ENCODE measurements at places on chromosomes 7 and 10.

DNA sequence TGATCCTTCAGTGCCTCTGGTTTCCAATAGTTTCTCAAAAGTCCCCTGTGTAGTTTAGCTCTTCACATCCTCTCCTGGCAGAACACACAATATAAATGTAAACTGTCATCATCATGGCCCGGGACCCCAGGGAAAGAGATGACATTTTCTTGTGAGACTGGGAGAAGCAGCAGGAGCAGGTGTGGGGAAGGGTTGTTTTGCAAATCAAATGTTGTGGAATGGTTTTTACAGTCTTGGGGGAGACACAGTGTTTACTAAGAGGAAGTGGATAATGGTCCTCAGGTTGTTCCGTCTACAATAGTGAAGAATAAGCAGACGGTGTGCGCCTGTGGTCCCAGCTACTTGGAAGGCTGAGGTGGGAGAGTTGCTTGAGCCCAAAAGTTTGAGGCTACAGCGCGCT, 159.1 kb downstream of the SEC23IP start:
- no peak for DNase-seq

- DNase-seq: no peak
These were observed 484 bp upstream of the DLX5 start for GRCh38 chr7:97025130-97025499.

DNA sequence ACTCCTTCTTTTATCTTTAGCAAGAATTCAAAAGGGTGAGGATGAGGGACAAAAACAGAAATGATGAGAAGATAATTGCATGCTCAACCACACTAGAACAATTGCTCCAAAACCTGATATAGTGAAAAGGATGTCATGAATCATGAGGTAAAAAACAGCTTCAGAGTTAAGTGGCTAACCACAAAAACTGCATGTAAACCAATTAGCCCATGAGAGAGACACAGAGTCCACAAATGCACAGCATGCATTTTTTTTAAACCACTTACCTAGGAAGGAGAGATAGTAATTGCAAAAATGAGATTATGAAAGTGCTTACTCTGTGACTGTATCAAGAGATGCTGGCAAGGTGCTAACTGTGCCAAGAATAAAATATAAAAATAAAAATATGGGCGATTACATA, 132.9 kb downstream of the MBL2 start:
- no peak for DNase-seq

DNA sequence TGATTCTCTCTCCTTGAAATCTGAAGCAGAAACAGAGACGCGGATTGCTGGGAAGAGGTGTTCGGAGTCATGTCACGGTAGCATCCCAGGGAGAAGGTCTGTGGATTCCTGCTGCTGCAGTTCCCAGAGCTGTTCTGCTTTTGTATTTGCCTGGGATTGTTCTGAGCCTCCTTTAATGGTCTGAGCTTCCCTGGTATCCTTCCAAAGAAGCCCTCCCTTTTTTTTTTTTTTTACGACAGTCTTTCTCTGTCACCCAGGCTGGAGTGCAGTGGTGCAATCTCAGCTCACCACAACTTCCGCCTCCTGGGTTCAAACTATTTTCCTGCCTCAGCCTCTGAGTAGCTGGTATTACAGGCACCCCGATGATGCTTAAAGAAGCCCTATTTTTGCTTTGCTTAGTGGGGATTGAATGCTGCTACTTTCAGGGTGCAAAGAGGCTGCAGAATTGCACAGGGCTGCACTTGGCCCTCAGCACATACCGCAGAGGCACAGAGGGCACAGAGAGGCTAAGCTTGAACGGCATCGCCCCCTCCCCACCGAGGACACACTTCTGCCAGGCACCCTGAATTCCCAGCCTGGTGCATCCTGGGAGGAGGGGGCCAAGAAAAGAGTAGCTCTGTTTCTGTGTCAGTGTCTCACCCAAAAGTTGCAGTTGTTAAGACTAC, 208.6 kb upstream of the GALNT17 start:
- DNase-seq: no peak

GRCh38 chr7:112080441-112080840, 125.8 kb downstream of the DOCK4 start:
- peak; percentile 94 for DNase-seq

DNA sequence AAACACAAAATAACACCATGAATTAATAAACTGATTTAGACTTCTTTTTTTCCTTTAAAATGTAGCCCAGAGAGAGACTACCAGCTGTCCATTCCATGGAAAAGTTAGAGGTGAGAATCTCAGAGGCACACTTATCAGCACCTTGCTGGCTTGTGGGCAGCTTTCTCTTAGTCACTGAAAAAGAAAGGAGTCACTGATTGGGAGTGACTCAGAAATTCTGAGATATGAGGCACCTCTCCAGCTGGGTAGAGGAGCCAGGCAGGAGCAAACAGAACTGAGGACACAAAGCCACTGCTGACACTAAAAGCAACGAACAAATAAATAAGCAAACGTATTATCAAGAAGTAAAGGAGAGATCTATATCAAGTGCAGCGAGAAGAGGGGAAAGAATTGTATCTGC, 310.6 kb downstream of the PARD3 start:
- peak; percentile 26 for DNase-seq

DNA sequence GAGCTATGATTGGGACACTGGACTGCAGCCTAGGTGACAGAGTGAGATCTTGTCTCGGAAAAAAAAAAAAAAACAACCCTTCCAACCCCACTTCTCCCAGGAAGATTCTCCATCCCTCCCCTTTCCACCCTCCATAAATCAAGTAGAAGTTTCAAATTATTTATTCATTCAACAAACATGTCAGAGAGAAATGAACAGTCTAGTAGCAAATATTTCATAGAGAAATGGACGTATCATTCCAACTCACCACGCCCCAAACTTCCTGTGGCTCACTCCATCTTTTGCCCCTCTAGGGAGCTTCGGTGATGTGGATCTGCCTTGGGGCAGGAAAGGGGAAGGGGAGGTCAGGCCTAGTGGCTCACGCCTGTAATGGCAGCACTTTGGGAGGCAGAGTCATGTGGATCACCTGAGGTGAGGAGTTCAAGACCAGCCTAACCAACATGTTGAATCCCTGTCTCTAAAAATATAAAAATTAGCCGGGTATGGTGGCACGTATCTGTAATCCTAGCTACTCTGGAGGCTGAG, 638 bp upstream of the TRAPPC14 start:
- no peak for DNase-seq

DNA sequence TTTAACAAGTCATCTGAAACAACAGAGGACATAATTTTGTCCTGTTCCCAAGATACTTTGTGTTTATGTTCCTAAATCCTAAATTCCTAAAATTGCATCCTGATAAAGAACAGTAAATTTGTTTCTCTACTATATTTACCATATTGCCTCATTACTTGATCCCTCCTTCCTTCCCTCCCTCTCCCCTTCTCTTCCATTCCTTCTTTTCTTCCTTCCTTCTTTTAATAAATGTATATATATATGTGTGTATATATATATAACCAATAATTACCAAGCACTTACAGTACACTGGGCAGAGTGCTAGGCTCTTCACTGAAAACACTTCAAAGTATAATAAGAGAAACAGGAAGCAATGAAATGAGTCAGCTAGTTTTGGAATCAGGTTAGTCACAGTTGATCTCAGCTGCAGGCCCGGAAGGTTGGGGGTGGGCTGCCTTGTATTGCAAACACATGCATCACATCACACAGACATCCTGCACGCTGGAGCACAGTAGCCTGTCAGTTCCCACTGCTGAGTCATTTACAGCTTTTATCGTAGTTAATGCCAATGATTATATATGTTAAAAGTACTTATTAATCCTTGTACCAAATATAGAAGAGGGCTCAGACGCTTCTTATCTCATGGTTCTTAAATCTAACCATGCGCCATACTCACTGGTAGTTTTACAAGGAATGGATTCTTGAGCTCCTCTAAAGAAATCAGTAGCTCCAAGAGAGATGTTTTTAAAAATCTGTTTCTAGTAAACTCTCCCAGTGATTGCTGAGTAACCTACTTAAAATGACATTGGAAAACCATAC, 551.7 kb downstream of the GRM8 start:
- DNase-seq: peak; percentile 96

DNA sequence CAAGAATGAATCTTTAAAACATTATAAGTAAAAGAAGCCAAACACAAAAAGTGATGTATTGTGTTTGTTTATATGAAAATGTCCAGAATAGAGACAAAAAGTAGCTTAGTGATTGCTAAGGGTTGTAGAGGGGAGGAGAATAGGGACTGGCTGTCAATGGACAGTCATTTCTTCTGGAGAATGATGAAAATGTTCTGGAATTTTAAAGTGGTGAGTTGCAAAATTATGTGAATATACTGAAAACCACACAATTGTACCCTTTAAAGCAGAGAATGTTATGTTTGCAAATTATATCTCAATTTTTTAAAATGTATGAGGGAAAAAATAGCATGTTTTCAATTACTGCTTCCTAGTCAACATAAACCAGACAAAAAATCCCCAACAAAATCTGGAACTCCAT, 174.2 kb downstream of the KMT2E start:
- DNase-seq: peak; percentile 28

GRCh38 chr7:142319970-142320369, 62.1 kb upstream of the PRSS58 start:
- no peak for DNase-seq

GRCh38 chr10:31157123-31158010, 125.7 kb upstream of the ZNF438 start:
- DNase-seq: peak; percentile 83

DNA sequence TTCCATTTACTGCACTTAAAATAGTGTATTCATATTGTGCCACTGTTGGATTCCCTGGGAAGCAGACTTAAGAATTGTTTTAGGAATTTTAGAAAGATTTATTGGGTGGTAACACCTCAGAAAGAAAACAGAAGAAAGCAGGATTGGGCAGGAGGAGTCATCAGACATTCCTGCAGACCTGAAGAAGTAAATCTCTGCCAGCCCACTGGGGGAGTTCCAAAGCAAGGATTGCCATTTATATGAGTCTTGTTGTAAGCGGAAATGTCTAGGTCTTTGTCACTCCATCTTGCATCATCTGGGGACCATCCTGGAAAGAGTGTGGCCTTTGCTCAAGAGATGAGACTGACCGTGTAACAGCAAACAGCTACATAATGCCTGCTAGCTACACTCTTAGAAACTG, 947.6 kb upstream of the POT1 start:
- no peak for DNase-seq

DNA sequence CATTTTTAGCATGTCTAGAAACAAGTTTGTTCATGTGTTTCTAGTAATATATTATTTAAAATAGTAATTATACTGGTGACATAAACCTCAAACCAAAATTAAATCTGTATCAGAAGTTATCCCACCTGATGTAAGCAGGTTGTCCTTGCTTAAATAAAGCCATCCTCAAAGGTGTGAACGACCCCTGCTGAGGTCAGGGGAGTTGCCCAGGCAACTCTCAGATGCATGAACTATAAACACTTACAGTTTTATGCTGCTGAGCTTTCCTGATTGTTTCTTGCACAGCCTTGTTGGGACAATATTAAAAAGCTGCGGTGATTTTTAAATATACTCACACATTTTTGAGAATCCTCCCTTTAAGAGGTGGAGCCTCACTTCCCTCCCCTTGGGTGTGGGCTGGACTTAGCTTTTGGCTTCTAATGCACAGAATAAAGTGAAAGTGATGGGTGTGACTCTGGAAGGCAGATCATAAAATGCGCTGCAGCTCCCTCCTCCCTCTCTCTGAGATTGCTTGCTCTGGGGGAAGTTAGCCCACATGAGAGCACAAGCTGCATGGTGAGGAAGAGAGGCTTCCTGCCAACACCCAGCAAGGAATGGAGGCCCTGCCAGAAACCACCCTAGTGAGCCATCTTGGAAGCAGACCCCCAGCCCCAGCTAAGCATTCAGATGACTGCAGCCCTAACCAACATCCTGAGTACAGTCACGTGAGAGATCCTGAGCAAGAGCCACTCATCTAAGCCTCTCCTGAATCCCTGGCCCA, 152.7 kb downstream of the SKIDA1 start:
- peak; percentile 87 for DNase-seq

DNA sequence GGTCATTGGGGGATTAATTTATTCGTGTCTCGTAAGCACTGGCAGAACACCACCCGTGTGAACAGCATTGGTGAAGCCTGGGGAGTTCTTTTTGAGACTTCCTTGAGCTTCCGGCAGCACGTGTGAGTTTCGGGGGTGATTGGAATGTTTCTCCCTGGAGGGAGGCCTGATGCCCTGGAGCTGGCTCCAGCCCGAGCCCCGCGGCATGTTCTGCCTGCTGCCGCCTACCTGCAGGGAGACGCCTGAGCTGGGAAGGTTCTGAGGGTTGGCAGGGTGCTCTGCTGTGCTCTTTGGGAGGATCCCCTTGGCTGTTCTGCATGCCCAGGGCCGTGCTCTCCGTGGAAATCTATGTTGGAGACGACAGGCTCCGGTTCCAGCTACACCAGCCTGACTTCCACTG, 159.3 kb downstream of the MGMT start:
- DNase-seq: no peak

DNA sequence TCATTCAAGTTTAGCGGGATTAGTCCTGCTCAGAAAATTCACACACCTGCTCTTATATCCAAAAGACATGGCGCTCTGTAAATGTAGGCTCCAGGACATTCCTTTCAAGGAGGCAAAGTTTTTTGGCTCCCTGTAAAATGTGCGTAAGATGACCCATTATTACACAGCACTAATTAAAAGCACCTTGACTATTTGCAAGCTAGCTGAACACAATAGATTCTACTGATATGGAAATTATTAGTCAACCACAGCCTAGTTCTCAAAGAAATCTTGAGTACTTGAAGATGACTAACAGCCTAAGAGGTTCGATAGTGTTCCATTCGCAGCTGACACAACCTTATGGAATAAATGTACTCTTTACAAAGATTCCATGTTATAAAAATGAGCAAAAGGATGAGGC, 175.2 kb downstream of the BMPER start:
- peak; percentile 26 for DNase-seq

GRCh38 chr10:30436191-30436611, 2.2 kb downstream of the MAP3K8 start:
- peak; percentile 76 for DNase-seq

- DNase-seq: peak; percentile 40
These were observed 4.8 kb upstream of the EVX1 start for GRCh38 chr7:27237735-27238334.

- DNase-seq: no peak
These were observed 131.5 kb upstream of the LYZL1 start for GRCh38 chr10:29157321-29157720.

GRCh38 chr10:13247246-13247645, 13.1 kb upstream of the UCMA start:
- DNase-seq: no peak

- no peak for DNase-seq
These were observed 24.6 kb downstream of the RTKN2 start for GRCh38 chr10:62244088-62244487.

- no peak for DNase-seq
These were observed 13.1 kb downstream of the LHFPL3 start for GRCh38 chr7:104341546-104341945.

DNA sequence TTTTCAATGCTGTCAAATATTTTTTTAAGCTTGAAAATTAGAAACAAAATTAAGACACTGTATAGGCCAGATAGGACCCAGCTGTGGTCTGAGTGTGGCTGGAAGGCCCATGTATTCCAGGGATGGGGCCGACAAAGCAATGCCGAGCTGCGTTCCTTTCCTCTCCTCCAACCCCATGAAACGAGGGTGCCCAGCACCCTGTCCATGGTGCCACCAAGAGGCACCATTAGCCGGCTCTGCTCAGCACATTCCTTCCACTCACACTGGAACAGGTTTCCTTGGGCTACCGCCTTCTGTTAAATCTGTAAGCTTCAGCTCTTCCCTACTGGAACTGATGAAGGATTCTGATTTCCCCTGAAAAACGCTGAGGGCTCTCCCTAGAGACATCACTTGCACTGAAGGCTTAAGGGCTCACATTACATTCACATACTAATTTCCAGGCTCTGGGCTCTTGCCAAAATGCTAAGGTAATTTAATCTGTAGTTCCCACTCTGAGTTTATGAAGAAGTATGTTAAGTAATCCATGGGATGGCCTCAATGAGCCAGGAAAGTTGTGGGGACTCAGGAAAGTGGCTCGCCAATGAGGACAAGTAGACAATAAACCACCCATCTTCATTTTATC, 73.7 kb upstream of the CAMK2B start:
- DNase-seq: no peak

Measured in HCEC 1CT (cell line).